ENCODE measurements at places on chromosomes 4 and X.

- DNase-seq, result no peak
Observed at GRCh38 chr4:38896940-38897339, 29.3 kb downstream of the FAM114A1 start.

- no peak for DNase-seq
Observed at GRCh38 chr4:158766434-158767044, 2.3 kb upstream of the FNIP2 start.

- no peak for DNase-seq
Observed at GRCh38 chrX:149910178-149910695, 19.1 kb upstream of the HSFX4 start.

GRCh38 chr4:110610940-110611831 is 11.7 kb downstream of the PITX2 start:
- DNase-seq, result no peak

- no peak for DNase-seq
Observed at GRCh38 chr4:149296503-149296902, 519.1 kb downstream of the IQCM start.

GRCh38 chrX:15973946-15974345 is 119.3 kb upstream of the AP1S2 start:
- no peak for DNase-seq

- DNase-seq, result no peak
Observed at GRCh38 chrX:111167334-111167733, 71.3 kb downstream of the PAK3 start.

GRCh38 chr4:100240008-100240407 is 49.7 kb upstream of the DDIT4L start:
- peak; percentile 27 for DNase-seq

- no peak for DNase-seq
Observed at GRCh38 chr4:22911285-22911684, 218.5 kb downstream of the GBA3 start.

- DNase-seq, result no peak
Observed at GRCh38 chr4:6232836-6233785, 32.8 kb upstream of the JAKMIP1 start.

- no peak for DNase-seq
Observed at GRCh38 chrX:108177351-108178142, 86.0 kb downstream of the ATG4A start.

GRCh38 chr4:159496248-159496647 is 393.4 kb downstream of the RAPGEF2 start:
- no peak for DNase-seq

- DNase-seq, result no peak
Observed at GRCh38 chr4:69323284-69323683, 43.0 kb downstream of the UGT2B28 start.

- DNase-seq, result no peak
Observed at GRCh38 chr4:99054428-99054994, 34.1 kb downstream of the ADH5 start.
